Brain pericyte (primary cell): ENCODE measurements at places on chromosomes 2 and 18.
A peak's percentile ranks its signal among the peaks of the same experiment; 100 is the strongest.

DNA sequence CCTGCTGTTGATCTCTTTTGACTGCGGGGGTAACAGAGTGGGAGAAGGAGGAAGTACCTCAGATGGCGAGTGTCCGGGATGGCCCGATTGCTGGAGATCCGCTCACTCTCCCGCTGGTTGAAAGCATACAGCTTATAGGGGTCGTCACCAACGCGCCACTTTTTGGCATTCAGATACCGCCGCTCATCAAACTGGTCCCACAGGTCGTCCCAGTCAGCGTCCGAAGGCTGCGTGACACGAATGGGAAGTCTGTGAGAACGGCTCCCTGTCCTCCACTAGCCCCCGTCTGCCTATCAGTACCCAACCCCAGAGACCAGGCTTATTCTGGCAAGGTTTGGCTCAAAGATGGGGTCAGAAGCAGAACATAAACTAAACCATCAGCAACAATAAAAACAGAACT, 145.5 kb downstream of the GALNT14 start:
- no peak for DNase-seq

GRCh38 chr2:105827351-105828096, 82.8 kb downstream of the NCK2 start:
- DNase-seq = no peak

DNA sequence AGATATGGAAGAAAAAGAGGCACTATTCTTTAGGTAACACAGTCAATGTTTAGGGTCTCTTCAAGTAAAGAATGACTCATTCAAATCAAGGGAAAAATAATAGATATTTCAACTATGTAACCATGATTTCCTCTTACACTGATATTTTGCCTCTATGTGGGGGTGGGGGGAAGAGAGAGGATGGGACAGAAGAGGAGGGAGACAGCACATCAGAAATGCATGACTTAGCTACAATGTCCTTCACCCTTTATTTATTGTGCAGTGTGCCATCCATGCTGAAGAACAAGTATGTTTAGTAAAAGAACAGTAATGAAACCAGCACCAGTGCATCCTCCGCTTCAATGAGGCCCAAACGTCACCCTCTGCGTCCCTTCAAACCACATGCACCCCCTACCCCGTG, 204.8 kb downstream of the HDAC4 start:
- DNase-seq = no peak

GRCh38 chr2:127661949-127662510, 13.3 kb downstream of the LIMS2 start:
- DNase-seq = no peak

DNA sequence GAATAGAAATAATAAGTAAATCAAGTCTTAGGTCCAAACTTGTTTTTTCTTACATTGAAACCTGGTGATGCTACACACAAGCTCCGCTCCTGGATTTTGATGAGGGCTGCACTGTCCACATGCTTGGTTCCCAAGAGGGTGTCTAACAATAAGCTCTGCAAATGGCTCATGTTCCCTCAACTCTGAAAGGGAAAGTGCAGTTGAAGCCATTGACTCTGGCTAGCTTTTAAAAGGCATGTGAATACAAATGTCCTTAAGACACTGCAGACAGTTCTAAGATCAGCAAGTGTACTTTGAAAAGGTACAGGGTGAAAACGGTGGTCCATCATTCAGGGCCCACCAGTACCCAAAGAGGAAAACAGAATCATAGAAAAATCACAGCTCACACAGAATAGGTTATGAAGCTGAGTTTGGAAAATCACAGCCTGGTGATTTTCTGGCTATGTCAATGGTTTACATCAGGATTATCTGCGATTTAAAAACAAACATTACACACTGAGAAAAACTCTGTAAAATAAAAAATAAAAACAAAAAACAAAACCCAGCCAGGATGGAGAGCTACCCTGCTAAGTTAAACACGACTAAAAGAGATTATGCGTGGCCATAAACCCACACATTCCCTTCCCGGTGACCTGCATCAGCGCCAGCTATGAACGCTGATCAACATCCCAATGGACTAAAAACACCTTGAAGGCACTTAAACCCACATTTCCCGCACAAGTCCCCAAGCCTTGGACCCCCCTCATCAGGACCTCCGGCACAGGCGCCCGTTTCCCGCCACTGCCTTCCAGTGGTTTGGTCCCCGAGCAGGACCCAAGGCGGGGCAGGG, 554 bp downstream of the PFN4 start:
- DNase-seq = no peak

DNA sequence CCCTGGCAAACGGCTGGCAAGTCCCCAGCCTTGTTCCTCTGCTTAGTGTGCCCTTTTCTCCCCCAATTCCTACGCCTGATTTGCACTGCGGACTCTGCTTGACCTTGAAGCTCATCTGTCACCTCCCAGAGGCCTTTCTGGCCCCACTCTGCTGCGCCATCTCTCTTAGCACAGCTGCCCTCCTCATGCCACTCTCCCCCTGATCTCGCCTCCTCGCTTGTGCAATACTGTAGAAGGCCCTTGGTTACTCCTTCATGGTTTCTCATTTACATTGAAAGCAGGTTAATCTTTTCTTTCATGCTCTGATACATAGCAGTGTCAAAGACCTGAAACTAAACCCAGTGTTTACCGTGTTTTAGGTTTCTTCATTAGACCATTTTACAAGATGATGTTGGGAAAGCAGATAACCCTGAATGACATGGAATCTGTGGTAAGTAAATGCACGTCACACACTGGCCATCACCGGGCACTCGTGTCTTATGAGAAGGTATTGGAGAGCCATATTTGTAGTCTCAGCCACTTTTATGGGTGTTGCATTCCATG, 258.8 kb downstream of the ALPK2 start:
- no peak for DNase-seq

GRCh38 chr2:13003500-13003899, 286.8 kb downstream of the TRIB2 start:
- DNase-seq = no peak

- DNase-seq = no peak
Observed at GRCh38 chr18:39162013-39162827, 1596.6 kb upstream of the CELF4 start.

- DNase-seq = no peak
Observed at GRCh38 chr2:128984855-128985254, 666.2 kb upstream of the HS6ST1 start.

GRCh38 chr2:128818248-128818647, 499.6 kb upstream of the HS6ST1 start:
- DNase-seq = no peak

DNA sequence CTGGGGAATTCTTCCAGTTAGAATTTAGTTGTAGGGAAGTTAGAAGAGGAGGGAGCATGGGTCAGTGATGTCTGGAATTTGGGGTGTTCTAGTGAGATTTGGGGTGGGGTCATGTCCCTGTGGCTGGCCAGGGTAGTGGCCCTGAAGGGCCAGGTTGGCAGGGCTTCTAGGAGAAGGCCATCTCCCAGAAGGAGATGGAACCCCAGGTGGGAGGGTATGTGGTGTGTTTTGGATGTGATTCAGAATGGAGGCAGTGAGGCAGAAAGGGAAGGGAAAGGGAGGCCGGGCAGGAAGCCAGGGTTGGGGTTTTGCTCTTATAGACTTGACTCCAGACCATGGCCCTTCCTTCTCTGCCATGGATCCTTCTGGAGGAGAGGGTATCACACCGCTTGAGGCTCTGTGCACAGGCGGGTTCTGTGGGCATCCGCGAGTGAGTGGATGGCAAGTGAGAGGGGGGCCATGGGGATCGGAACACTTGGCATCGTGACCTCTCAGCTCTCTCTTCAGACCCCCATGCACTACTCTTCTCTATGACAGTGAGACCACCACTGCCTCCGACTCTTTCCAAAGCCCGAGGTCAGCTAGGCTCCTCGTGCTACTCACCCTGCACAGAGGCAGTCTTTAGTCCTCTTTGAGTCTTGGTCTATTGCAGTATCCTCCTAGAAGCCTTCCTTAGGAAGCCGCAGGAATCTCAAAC, 7.3 kb downstream of the GREB1 start:
- no peak for DNase-seq

DNA sequence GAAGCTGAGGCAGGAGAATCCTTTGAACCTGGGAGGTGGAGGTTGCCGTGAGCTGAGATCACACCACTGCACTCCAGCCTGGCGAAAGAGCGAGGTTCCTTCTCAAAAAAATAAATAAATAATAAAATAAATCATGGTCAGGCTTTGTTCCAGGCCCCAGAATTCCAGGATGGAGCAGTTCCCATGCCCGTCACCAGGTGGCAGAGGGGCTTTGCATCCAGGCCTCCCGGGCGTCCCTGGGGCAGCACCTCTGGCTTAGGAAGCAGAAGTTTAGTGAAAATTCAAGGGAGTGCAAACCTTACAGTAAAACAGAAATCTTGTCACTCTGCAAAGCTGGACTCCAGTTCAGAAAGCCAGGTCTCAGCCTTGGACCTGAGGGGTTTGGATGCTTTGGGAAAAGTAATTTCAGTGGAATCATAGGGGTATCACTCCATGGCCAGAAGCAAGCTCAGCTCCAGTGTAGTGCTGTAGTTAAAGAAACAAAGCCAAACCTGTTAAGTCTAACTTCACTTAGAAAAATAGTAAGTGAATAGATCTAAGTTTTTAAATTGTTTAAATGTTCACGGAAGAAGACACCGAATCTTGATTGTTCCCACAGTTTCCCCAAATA, 512.7 kb downstream of the CMPK2 start:
- no peak for DNase-seq

DNA sequence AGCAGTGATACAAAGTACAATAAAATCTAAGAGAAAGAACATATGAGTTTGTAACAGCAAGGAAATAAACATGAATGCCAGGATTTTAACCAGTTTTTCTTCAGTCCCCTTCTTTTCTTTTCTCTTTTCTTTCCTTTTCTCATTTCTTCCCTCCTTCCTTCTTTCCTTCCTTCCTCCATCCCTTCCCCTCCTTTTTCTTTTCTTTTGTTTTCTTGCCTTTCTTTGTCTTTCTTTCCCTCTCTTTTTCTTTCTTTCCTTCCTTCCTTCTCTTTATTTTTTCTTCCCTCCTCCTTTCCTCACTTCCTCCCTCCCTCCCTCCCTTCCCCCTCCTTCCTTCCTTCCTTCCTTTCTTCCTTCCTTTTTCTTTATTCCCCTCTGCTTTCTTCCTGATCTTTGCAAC, 142.8 kb upstream of the SYT4 start:
- DNase-seq = no peak

GRCh38 chr2:128664499-128664971, 345.9 kb upstream of the HS6ST1 start:
- peak; percentile 2 for DNase-seq

DNA sequence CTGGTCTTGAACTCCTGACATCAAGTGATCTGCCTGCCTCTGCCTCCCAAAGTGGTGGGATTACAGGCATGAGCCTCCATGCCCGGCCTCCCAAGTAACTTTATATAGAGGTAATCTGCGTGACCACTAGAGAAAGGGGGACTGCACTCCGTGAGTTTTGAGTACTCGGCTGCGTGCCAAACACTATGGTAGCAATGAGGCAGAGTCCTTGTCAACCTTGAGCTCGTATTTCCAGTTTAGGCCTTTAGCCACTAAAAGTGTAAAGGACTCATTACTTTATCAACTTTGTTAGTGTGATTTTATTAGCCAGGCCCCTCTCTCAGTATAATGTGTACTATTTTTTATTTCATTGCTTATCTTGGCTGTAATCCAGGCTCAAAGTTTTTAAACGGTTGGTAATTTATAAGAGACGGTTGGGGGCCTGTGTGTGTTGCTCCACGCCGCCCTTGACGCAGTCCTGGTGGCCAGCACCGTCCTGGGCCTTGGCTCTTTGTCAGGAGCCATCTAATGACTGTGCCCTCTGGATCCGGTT, 56.2 kb downstream of the ZCCHC2 start:
- DNase-seq = no peak
